Left renal pelvis (tissue), 4 donors: ENCODE measurements at places on chromosomes 16 and 17. TPM values are rescaled to one million over a fixed set of nuclear protein-coding genes. Genes with fewer than 3 reads are reported as not detected.

DNA sequence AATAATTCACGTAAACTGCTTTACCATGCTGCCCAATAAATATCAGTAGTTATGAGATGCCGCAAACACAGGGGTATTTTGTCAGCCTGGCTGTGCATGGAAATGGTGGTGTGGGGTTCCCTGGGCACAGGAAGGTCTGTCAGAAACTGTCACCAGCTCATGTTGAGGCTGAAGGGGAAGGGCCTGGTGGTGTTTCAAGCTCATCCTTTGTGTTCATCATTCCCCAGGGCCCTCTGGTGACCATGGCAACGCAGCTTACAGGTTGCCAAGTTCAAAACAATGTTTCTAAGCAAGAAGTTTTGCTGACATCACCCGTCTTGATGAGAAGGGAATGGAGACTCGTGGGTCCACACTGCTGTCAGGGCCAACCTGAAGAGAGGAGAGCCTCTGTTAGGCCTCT lies 348.9 kb upstream of the C16orf82 start:
- no peak for DNase-seq

GRCh38 chr16:79751471-79752184 lies 151.1 kb upstream of the MAF start:
- DNase-seq: no peak

GRCh38 chr16:86667035-86667434 lies 88.7 kb downstream of the FOXL1 start:
- no peak for DNase-seq

DNA sequence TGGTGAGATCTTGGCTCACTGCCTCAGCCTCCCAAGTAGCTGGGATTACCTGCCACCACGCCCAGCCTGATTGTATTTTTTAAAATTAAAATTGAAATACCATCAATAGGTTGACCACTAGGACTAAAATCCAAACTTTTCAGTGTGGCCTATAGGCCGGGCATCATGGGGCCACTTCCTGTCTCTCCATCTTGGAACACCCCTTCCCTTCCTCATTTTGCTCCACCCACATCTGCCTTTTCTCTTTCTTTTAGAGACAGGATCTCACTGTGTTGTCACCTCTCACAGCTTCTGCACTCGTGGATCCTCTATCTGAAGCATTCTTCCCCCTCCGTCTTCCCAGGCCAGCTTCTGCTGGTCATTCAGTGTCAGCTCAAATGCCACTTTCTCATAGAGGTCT lies 57.0 kb downstream of the BMERB1 start:
- DNase-seq: no peak

DNA sequence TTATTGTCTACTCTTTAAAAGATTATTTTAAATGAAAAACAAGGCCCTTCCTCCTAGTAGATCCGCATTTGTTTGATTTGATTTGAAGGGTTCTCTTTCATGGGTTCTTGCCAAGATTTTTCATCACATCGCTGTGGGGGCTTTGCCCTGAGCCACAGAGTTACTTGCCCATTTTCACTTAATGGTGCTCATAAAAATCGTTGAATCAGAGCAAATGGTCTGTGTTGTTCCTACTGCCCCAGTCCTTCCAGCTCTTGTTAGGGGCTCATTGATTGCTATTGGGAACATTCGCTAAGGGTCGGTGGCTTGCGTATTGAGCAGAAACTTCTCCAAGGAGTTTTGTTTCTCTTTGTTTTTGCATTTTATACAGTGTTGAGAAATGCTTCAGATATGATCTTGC lies 1023.4 kb upstream of the CDH8 start:
- DNase-seq: no peak

DNA sequence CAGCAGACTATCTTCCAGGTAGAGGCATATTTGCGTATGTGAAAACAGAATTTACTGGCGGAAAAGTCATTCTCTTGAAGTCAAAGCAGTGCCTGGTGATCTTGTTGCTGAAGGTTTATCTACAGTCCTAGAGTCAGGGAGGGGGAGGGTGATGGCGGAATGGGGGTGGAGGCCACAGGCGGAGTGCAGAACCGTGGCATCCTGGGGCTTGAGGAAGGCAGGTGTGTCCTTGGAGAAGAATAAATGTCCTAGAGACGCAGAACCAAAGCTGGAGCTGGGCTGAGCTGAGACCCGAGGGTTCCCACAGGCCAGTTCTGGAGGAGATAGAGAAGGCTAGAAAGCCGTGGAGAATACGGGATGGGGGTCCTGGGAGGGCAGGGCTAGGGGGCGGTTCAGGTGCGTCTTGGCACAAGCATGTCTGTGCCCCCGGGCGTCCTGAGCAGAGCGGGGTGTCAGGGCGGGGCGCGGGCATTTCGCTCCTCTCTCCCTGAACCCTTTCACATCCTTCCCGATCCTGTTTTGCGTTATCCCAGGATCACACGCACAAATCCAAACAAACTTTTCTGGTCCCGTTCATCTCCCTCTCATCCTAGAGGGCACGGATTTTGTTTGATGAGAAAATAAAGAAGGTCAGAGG lies 76.9 kb upstream of the CREBBP start:
- no peak for DNase-seq

GRCh38 chr17:55238931-55239297 lies 25.8 kb upstream of the HLF start:
- peak; percentile 12 for DNase-seq

DNA sequence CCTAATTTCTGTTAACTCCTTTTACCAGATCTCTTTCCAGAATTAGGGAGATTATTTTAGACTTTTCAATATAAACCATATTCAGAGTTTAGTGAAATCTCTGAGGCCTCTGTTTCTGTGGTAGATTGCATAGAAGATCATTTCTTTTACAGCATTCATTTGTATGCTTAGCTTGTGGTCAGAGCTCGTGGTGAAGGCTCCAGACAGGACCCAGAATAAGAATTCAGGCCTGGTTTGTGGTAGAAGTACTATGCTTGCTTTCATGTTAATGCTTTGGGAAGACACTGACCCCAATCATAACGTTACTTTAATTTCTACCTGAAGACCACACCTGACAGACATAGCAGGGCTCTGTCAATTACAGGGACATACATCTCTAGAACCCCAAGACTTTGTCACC lies 258.1 kb downstream of the FTO start:
- DNase-seq: no peak

DNA sequence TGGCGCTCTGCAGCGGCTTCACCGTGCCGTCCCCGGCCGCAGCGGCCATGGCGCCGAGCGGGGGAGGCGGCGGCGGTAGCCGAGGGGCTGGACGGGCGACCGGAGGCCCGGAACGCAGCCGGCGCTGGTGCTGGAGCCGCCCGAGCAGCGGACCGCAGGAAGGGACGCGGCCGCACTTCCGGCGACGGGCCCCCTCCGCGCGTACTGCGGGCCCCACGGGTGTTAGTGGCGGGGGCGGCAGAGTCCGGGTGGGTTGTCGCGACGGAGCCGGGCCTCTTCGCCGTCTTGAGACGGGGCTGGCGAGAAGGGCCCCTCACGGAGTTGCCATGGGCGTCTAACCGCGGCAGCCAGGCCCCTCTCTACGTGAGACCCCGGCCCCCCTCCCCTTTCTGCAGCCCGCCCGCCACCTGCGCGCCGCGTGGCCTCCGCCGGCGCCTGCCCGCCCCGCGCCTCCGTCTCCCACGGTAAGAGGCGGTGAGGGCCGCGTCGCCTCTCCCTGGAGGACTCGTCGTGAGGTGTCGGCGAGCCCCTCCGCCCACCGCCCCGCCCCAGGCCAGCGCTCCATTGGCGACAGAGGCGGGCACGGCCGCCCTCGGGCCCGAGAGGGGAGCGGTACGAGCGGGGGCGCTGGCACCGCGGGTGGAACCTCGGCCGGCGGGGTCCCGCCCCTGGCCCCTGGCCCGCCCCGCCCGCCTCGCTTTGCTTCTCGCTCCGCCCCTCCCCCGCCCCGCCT lies at the start of the genes VPS9D1 and ZNF276:
VPS9D1 (minus strand) TSS at position 86 of the 733 bp plus-strand sequence; CDS start at position 49, 37 bp downstream.
ZNF276 (plus strand) TSS at position 725 of the 733 bp plus-strand sequence. CDS start 104 bp downstream, outside the sequence.
- no peak for DNase-seq

GRCh38 chr17:8417806-8418205 lies 17.9 kb upstream of the NDEL1 start:
- DNase-seq: no peak

- no peak for DNase-seq
Measured at GRCh38 chr17:41538565-41538991, 10.5 kb upstream of the KRT19 start.

GRCh38 chr17:57370037-57370581 lies 113.8 kb downstream of the MSI2 start:
- no peak for DNase-seq

DNA sequence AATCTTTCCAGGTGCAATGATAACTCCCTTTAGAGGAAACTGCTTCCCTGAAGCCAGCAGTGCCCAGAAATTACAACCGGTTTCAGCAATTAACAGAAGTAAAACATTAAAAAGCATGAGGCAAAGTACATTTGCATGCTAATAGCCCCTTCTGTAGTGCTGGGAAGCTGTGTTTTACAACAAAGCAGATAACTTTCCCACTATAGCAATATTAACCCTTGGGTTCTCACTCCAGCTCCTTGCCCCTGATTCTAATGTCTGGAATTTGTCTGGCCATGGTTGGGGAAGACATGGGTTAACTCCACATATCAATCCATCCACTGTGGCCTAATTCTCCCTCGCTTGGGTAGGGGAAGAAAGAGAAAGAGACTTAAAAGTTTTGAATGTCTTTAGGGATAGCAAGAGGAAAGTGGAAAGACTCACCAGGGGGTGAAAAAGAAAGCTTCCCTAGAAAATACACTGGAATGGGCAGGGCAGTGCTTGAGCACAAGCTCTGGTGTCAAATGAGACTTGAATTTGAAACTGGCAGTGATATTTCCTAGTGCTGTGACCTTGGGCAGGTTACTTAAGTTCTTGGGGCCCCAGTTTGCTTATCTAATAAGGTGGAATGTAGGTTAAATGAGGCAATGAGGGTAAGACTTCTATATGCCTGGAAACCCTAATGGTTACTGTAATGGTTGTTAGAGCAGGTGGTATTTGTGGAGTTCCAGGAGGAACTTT lies 102.0 kb downstream of the SOX9 start:
- no peak for DNase-seq

- no peak for DNase-seq
Measured at GRCh38 chr17:61687769-61688168, 96.8 kb upstream of the NACA2 start.

GRCh38 chr17:74452033-74452840 lies 14.2 kb upstream of the CD300A start:
- no peak for DNase-seq

- no peak for DNase-seq
Measured at GRCh38 chr17:57663326-57664070, 81.6 kb downstream of the CCDC182 start.

GRCh38 chr16:73217654-73218053 lies 169.7 kb upstream of the ZFHX3 start:
- no peak for DNase-seq

DNA sequence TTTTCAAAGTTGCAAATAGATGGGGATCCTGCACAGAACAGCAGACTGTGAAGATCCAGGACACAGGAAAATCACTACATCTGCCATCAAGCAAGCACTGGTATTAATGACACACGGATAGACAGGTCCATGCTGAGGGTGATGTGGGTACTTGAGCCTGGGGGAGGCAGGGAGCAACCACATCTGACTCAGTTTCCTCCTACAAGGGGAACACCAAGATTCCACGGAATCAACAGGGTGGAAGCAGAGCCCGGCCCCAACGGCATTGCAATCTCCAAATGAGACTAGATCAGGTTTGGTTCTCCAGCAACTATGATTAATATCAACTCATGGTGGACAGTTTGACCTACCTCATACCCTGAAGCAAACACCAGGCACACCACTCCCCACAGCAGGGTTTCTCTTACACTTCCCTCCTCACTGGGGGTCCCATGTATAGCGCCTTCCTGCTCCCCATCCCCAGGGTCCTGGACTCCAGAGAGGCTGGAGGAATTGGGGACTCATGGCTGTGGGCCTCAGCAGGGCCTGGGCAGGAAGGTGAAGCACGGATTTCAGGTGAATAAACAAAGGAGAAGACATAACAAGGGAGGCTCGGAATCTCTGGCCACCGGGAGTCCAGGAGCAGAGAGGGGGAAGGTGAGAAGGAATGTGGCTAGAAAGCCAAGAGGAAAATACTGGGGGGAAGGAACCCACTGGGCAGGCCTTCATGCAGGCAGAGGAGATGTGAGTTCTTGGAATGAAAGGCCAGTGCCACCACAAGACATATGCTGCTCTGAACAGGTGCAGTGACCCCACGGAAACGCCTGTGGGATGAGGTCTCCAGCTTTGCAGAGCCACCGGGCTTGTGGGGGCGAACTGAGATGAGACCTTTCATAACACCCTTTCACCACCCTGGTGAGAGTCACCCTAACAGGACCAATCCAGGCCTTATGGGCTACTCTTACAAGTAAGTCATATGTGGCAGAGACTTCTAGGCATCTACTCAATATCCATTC lies 29.5 kb upstream of the PIK3R6 start:
- DNase-seq: no peak

DNA sequence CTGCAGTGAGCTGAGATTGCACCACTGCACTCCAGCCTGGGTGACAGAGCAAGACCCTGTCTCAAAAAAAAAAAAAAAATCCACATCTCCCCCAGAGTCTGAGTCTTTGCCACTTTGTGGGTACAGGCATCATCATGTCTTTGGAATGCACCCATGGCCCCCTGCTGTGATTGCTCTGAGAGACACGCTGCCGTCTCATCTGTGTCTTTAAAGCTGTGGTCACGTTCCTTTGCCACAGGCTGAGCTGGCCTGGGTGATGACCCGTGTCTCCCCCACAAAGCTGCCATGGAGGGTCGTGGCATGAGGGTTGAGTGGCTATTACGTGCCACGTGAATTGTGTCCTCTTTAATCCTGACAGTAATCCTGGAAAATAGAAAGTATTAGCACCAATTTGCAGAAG lies 20.2 kb downstream of the CRISPLD2 start:
- DNase-seq: no peak

DNA sequence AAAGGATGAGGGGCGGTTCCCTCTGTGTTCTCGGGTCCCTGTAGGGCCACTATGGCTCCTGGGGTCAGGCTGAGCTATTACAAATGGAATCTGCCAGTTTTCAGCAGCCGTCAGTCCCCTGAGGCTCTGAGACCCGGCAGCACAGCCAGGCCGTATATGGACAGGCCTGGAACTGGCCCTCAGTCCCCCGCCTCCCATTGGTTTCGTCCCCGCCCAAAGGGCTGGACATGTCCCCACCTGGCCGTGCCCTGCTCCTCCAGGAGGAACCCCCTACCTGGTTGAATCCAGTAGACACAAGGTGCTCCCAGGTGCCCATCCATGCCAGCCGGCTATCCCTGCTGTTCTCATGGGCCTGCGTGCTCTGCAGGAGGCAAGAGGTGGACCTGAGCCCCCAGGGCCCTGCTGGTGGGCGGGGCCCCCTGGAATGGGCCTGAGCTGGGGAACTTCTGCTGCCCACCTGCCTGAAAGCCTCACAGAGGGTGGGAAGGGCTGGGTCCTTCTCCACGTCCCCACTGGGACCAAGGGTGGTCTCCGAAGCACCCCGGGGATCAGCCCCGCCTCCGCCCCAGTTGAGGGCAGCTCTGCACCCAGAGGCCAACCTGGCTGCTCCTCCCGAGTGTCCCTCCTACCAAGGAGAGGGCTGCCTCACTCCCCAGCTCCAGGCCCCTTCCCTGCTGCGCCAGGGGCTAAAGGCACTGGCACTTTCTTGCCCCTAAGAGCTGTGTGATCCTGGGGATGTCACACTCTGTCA lies 16.8 kb downstream of the VASN start:
- no peak for DNase-seq

- no peak for DNase-seq
Measured at GRCh38 chr17:17729620-17730249, 48.5 kb downstream of the RAI1 start.

GRCh38 chr16:728131-728889 lies 1.4 kb downstream of the HAGHL start:
- no peak for DNase-seq

GRCh38 chr16:25614716-25615265 lies 77.0 kb upstream of the HS3ST4 start:
- DNase-seq: no peak

The KRTAP4-6 gene
- not detected for polyA plus RNA-seq

The YBX2 gene
- 4.1 TPM for polyA plus RNA-seq

The HOXB9 gene
- polyA plus RNA-seq: 13.0 TPM

The MLKL gene
- 2.7 TPM for polyA plus RNA-seq

The TMEM106A gene
- polyA plus RNA-seq: 20.4 TPM

The SAP30BP gene
- polyA plus RNA-seq: 99.6 TPM
